ENCODE measurements at places on chromosomes 6 and 20.

DNA sequence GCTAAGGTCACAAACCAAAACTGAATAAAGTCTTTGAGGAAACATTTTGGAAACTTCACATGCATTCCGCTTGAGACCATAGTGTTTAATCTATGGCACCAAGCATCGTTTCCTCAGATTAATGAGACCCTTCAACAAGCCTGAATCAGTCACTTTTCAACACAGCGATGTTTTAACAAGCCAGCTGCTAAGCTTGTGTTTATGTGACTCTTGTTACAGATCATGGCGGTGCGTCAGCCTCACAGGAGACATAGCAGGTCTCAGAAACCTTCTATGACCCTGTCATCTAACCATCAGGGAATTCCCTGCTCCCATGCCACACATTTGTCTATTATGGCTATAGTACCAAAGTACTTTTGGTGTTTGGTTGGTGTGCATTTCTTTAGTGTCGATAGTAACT, 57.2 kb downstream of the MTFR2 start:
- no peak for DNase-seq

DNA sequence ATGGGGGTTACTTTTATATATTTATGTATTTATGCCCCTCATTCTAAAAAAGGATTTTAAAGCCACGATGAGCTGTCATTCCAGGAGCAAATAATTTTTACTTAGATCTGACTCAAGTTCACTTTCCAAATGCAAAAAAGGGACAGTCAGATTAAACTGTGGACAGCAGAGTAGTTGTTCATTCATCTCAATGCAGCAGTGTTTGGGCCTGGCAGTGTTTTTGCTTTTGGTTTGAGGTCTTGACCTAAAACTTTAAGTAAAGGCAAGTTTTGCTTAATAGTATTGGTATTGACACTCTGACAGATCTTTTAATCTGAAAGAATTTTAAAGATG, 13.9 kb downstream of the JARID2 start:
- DNase-seq, result peak; percentile 44

GRCh38 chr6:15061908-15062515, 183.9 kb upstream of the JARID2 start:
- DNase-seq, result no peak

- peak; percentile 87 for DNase-seq
Observed at GRCh38 chr6:34772940-34773339, 15.6 kb downstream of the SNRPC start.
